ENCODE measurements at places on chromosomes 3 and 15. TPM values are rescaled to one million over a fixed set of nuclear protein-coding genes. Genes with fewer than 3 reads are reported as not detected.

Gene TMC3
- total RNA-seq = not detected

Gene ZNF80
- total RNA-seq = 0.10 TPM

Gene OXTR
- 0.65 TPM for total RNA-seq

Gene SNTN
- not detected for total RNA-seq

Gene RTP1
- not detected for total RNA-seq

Gene HAUS2
- total RNA-seq = 42.9 TPM

Gene XYLB
- 6.9 TPM for total RNA-seq

Gene SLC2A2
- total RNA-seq = not detected

Gene ARHGAP11A
- total RNA-seq = 148 TPM

Gene BFSP2
- not detected for total RNA-seq

Gene BSN
- total RNA-seq = 0.07 TPM

Gene CX3CR1
- total RNA-seq = 1.5 TPM

Gene HCN4
- total RNA-seq = not detected

Gene GLDN
- total RNA-seq = not detected

Gene PPM1M
- total RNA-seq = 82.2 TPM

Gene A4GNT
- total RNA-seq = not detected

Gene KLHL40
- total RNA-seq = not detected

Gene KBTBD13
- total RNA-seq = not detected

Gene SGO1
- total RNA-seq = 42.4 TPM

Gene MESP1
- total RNA-seq = 1.6 TPM

Gene ZDHHC23
- total RNA-seq = 3.3 TPM

Gene RETNLB
- not detected for total RNA-seq

Gene PLSCR2
- total RNA-seq = 0.35 TPM

Gene IP6K2
- total RNA-seq = 56.6 TPM

Gene PAK2
- 98.5 TPM for total RNA-seq

Gene DTWD1
- total RNA-seq = 16.7 TPM

Gene CTXND1
- total RNA-seq = not detected

Gene SERINC4
- total RNA-seq = 0.37 TPM

Gene CCR3
- not detected for total RNA-seq

Gene INKA1
- 0.46 TPM for total RNA-seq

Gene GP9
- total RNA-seq = not detected

Gene GABRR3
- total RNA-seq = not detected
